WTC11 (cell line): ENCODE measurements at places on chromosomes 5 and 9. TPM values are rescaled to one million over a fixed set of nuclear protein-coding genes. Genes with fewer than 3 reads are reported as not detected.

DNA sequence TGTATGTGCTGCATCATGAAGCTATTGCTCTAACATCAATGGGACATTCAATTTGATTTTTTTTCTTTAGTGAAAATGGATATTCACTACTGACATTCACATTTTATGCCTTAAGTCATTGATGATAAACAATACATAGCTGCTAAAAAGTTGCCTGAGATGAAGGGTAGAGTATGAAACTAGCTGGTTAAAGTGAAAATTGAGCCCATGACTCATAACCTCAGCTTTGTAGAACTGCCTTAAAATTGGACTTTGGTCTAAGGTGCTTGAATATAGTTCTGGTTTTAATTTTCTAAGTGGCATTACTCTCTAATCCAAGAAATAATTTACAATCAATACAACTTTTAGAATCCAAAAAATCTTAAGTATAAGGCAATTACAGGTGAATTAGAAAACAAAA is 740.4 kb upstream of the RIOK2 start:
- no peak overlapping the region for H3K27ac ChIP-seq
- no peak for DNase-seq
- H3K36me3 ChIP-seq, result no peaks in the 10 kb centered on the region
- no peaks in the 10 kb centered on the region for H3K4me1 ChIP-seq
- no peak overlapping the region for H3K4me3 ChIP-seq

DNA sequence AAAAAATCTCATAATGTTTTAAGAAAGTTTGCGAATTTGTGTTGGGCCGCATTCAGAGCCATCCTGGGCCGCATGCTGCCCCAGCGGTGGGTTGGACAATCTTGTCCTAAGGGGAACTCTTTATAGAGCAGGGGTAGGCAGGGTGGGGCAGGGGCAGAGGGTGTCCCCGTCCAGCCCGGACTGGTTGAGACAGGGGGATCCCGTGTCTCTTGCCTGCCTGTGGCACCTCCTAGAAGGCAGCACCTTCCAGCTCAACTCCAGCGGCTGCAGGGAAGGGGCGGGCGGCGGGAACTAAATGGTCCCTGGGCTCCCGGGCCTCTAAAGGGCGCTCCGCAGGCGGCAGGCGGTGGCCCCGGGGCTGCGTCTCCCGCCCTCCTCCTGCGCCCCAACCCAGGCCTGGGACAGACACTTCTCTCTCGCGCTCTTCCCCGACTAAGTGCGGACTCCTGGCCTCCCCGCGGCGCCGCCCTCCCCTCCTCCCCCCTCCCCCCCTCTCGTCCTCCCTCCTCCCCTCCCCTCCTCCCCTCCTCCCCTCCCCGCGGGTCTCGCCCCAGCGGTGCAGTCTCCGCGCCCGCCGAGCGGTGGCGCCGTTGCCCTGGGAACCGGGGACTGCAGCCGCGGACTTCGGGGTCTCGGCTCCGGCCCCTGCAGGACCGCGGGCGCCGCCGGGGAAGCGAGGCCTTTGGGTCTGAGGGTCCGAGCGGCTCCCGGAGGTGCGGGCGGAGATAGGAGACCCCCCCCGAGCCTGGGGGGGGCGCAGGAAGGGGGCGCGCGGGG is 132.6 kb downstream of the MRPL36 start:
- peaks cover 17% of the 10 kb centered on the region for H3K4me1 ChIP-seq
- peak overlapping the region; percentile 59 for H3K4me3 ChIP-seq
- H3K36me3 ChIP-seq, result no peaks in the 10 kb centered on the region

GRCh38 chr5:80204808-80205614 is 50.8 kb downstream of the SERINC5 start:
- peaks cover 35% of the 10 kb centered on the region for H3K4me1 ChIP-seq
- no peak overlapping the region for H3K4me3 ChIP-seq
- peak overlapping the region; percentile 31 for H3K27ac ChIP-seq
- no peaks in the 10 kb centered on the region for H3K27me3 ChIP-seq
- peaks cover 44% of the 10 kb centered on the region for H3K36me3 ChIP-seq

GRCh38 chr5:100600298-100600994 is 65.3 kb downstream of the FAM174A start:
- no peaks in the 10 kb centered on the region for H3K4me1 ChIP-seq
- H3K36me3 ChIP-seq, result no peaks in the 10 kb centered on the region
- no peaks in the 10 kb centered on the region for H3K27me3 ChIP-seq

- peak; percentile 11 for DNase-seq
- peaks cover 9% of the 10 kb centered on the region for H3K27me3 ChIP-seq
- H3K4me1 ChIP-seq, result peaks cover 21% of the 10 kb centered on the region
- H3K36me3 ChIP-seq, result no peaks in the 10 kb centered on the region
- H3K4me3 ChIP-seq, result no peak overlapping the region
Measured at GRCh38 chr5:176732736-176733405, 77.5 kb upstream of the UNC5A start.

Gene TCF7
- 8.9 to 11.3 TPM (median 9.6 TPM) in 3 replicates for total RNA-seq

- no peaks in the 10 kb centered on the region for H3K4me1 ChIP-seq
- H3K36me3 ChIP-seq, result peaks cover 36% of the 10 kb centered on the region
- H3K27me3 ChIP-seq, result no peaks in the 10 kb centered on the region; the same call in 1 of the 2 replicates
- no peak for DNase-seq
Measured at GRCh38 chr5:104189909-104190308, 627.3 kb upstream of the NUDT12 start.

Gene DOLPP1
- 30.4 to 35.6 TPM (median 32.7 TPM) in 3 replicates for total RNA-seq

DNA sequence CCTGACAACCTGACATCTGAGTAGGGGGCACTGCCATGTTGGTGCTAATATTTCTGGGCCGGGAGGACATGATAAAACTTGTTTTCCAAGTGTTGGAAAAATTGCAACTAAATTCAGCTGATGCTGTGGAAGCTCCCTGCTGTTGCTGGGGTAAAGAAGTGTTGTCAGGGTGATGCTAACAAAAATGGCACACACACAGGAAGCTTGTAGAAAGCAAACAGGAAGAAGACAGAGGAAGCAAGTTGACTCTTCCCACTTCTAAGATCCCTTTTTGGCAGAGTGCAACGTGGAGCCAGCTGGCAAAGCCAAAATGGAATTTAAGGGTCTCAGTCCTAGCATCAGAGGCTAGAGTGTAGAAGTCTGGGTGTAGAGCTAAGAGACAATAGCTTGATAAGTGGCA is 11.3 kb upstream of the RIOK2 start:
- DNase-seq, result no peak
- peaks cover 5% of the 10 kb centered on the region; the same call in 1 of the 2 replicates for H3K36me3 ChIP-seq

DNA sequence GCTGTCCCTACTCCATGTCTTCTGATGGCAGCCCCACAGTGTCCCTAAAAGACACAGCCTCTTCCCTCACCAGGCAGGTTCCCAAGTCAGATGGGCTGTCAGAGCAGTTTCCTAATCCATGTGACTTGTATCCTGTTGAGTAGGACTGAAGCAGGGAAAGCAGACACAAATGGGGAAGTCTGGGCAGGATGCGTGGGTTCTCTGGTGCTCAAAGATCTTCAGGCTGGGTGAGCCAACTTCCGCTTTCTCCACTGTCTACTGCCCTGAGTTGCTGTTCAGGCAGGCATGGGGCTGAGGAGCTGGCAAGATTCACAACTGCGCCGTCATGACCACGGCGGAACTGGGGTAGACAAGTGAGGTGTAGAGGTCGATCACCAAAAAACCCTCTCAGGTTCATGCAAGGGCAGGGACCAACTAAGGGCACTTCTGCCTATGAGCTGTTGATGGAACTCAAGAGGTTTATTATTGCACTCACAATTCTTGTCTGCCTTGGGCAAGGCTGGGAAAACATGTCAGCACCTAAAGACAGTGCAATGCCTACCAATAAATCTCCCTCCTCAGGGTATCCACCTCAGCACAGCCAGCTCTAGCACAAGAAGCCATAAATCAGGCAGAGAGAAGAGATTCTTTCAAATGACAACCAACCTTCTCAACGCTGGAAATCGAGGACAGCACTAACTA is 83.4 kb downstream of the RAPGEF1 start:
- no peaks in the 10 kb centered on the region for H3K27me3 ChIP-seq
- DNase-seq, result no peak
- H3K4me1 ChIP-seq, result peaks cover 62% of the 10 kb centered on the region
- no peaks in the 10 kb centered on the region for H3K36me3 ChIP-seq

DNA sequence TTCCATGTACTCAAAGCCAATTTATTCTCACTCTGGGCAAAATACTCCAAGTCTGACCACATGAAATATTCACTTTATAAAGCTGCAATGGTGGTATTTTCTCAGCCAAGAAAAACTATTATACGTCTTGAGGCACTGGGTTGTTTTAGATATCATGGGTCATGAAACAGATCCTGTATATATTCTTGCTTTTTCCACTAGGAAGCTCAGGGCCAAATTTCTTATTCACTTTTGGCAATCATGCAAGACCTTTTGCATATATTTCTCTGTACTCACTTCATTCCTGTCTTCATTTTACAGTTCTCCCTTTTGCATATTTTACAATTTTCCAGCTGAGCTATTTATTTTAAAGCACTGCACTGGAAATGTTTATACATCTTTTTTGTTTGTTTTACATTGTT is 49.8 kb downstream of the GABBR2 start:
- no peaks in the 10 kb centered on the region for H3K36me3 ChIP-seq
- no peaks in the 10 kb centered on the region for H3K4me1 ChIP-seq
- H3K27ac ChIP-seq, result no peak overlapping the region
- DNase-seq, result no peak
- H3K4me3 ChIP-seq, result no peak overlapping the region

DNA sequence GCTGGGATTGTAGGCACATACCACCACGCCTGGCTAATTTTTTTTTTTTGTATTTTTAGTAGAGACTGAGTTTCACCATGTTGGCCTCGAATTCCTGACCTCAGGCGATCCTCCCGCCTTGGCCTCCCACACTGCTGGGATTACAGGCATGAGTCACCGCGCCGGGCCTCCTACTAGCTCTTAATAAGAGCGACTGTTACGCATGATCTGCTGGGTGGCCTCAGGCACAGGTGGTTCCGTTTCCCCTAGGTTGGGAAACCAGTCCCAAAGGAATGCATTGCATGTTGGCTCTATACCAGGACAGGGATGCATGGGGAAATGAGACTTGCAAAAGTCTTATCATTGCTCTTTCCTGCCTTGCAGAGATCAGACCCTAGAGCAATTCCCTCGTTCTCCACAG is 184.7 kb upstream of the PPP1R26 start:
- H3K27me3 ChIP-seq, result no peaks in the 10 kb centered on the region
- H3K4me3 ChIP-seq, result no peak overlapping the region
- peak; percentile 9 for DNase-seq
- H3K27ac ChIP-seq, result peak overlapping the region; percentile 59; the same call in 1 of the 2 replicates
- no peaks in the 10 kb centered on the region for H3K36me3 ChIP-seq

DNA sequence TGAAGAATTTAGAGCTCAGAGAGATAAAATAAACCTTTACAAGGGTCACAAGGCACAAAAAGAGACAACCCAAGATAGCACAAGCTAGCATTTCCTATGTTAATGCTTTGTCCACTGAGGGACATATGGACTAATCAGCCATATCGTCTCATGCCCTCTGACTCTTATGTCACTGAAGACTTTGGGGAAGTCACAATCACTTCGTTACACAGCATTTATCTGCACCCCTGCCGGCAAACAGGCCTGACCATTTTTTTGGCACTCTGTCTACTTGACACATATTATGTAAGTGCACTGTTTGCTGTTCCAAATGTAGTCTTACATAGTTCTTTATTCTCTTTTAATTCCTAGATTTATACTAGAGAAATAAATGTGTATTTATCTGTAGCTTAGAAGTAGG is 13.9 kb upstream of the BNC2 start:
- H3K27me3 ChIP-seq, result no peaks in the 10 kb centered on the region
- no peak overlapping the region for H3K4me3 ChIP-seq
- H3K27ac ChIP-seq, result no peak overlapping the region
- H3K36me3 ChIP-seq, result peaks cover 15% of the 10 kb centered on the region
- peaks cover 10% of the 10 kb centered on the region for H3K4me1 ChIP-seq

Gene DPYSL3
- total RNA-seq, result 329 to 358 TPM (median 338 TPM) in 3 replicates

- H3K4me3 ChIP-seq, result no peak overlapping the region
- H3K4me1 ChIP-seq, result peaks cover 5% of the 10 kb centered on the region; the same call in 1 of the 2 replicates
- H3K36me3 ChIP-seq, result no peaks in the 10 kb centered on the region
- H3K27ac ChIP-seq, result no peak overlapping the region
- DNase-seq, result peak; percentile 55
- no peaks in the 10 kb centered on the region for H3K27me3 ChIP-seq
Measured at GRCh38 chr5:59496524-59497134, 396.9 kb downstream of the PDE4D start.

GRCh38 chr5:102799017-102799416 is 43.9 kb downstream of the PAM start:
- no peak overlapping the region for H3K4me3 ChIP-seq
- H3K27ac ChIP-seq, result no peak overlapping the region
- DNase-seq, result no peak
- no peaks in the 10 kb centered on the region for H3K27me3 ChIP-seq
- H3K4me1 ChIP-seq, result peaks cover 75% of the 10 kb centered on the region
- H3K36me3 ChIP-seq, result no peaks in the 10 kb centered on the region

GRCh38 chr5:140481758-140482157 is 65.7 kb upstream of the EIF4EBP3 start:
- no peak overlapping the region for H3K4me3 ChIP-seq
- no peak overlapping the region for H3K27ac ChIP-seq
- H3K4me1 ChIP-seq, result peaks cover 8% of the 10 kb centered on the region
- H3K27me3 ChIP-seq, result no peaks in the 10 kb centered on the region
- peaks cover 18% of the 10 kb centered on the region for H3K36me3 ChIP-seq

DNA sequence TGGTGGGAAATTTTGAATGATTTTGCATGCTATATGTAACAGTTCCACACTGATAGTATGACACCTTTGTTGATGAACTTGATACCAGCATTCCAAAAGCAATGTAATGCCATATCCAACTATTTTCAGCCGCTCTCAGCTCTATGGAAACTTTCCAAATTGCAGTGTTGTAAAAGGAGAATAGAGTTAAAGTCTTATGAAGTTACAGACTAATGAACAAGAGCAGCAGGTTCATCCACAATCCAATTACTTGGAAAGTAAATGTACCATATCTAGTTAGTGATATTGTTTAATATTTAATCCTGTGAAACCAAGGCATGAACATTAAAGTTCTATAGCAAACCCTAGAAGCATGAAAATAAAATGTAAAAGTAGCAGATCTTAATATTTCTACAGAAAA is 418.2 kb downstream of the TUSC1 start:
- H3K27ac ChIP-seq, result no peak overlapping the region
- no peaks in the 10 kb centered on the region for H3K27me3 ChIP-seq
- no peak for DNase-seq
- H3K4me3 ChIP-seq, result no peak overlapping the region
- peaks cover 3% of the 10 kb centered on the region; the same call in 1 of the 2 replicates for H3K36me3 ChIP-seq
- peaks cover 19% of the 10 kb centered on the region for H3K4me1 ChIP-seq

- H3K4me1 ChIP-seq, result no peaks in the 10 kb centered on the region
- DNase-seq, result no peak
- 0 out of 2 replicates have a peak, but pooled peaks cover 5% of the 10 kb centered on the region for H3K36me3 ChIP-seq
- H3K27ac ChIP-seq, result no peak overlapping the region
- H3K4me3 ChIP-seq, result no peak overlapping the region
Measured at GRCh38 chr9:27711241-27711640, 138.0 kb upstream of the C9orf72 start.

GRCh38 chr5:16992006-16992405 is 55.9 kb upstream of the MYO10 start:
- H3K27ac ChIP-seq, result no peak overlapping the region
- H3K4me1 ChIP-seq, result peaks cover 16% of the 10 kb centered on the region
- no peak for DNase-seq
- no peak overlapping the region for H3K4me3 ChIP-seq

Gene IRX2
- total RNA-seq, result 51.5 to 63.2 TPM (median 52.0 TPM) in 3 replicates

Gene ENTR1
- total RNA-seq, result 102 to 140 TPM (median 103 TPM) in 3 replicates

Gene CDX1
- total RNA-seq, result 0.09 to 0.14 TPM (median 0.13 TPM) in 3 replicates

Gene IFNA2
- not detected in 3 replicates for total RNA-seq
